Right hindlimb (tissue), 1 donor: ENCODE measurements at places on chromosomes 5 and 9.

- no peak for DNase-seq
These were observed 63.6 kb downstream of the CCDC192 start for GRCh38 chr5:127766676-127767335.

DNA sequence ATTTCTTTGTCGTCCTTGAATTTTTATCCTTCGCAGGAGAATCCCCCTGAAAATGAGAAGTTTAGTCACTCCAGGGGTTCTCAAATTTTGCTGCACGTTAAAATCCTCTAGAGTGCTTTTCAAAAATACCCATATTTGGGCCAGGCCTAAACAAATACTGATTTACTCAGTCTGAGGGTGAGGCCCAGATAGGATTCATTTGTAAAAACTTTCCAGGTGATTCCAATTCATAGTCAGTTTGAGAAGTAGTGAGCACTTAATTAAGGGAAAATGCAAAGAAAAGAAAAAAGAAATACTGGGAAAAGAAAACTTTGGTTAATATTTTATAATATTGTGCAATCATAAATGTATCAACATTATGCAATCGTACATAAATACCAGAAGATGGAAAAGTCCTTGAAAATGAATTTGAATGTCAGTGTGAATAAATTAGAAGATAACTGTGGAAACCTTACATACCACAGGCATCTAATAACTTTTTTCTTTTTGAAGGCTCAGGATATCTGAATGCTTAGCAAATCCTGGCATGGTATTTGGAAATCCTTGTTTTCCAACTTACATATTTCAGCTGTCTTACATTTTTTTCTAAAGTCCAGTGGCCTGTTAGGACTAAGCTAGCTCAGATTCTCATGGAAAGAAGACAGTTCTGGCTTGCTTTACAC lies 116.5 kb upstream of the DAPK1 start:
- DNase-seq, result no peak

GRCh38 chr5:157253547-157253946 lies 12.4 kb upstream of the CYFIP2 start:
- DNase-seq, result peak; percentile 41

GRCh38 chr9:108710424-108710823 lies 145.4 kb downstream of the ACTL7B start:
- no peak for DNase-seq

DNA sequence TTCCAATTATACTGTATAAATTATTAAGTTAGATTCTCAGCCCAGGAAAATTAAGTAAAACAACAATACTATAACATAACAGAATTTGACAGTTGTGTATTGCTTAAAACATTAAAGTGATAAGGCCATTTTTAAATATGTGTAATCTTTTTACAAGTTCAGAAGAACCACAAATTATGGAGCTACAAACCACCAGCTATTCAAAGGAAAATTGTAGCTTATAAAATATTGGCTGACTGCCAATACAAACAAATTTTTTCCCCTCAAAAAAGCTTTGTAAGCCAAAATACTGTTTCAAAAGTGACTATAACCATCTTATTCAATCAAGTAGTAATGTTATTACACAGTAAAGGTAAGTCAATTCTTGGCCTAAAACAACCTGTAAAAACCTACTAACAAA lies 21.9 kb downstream of the STRBP start:
- no peak for DNase-seq

DNA sequence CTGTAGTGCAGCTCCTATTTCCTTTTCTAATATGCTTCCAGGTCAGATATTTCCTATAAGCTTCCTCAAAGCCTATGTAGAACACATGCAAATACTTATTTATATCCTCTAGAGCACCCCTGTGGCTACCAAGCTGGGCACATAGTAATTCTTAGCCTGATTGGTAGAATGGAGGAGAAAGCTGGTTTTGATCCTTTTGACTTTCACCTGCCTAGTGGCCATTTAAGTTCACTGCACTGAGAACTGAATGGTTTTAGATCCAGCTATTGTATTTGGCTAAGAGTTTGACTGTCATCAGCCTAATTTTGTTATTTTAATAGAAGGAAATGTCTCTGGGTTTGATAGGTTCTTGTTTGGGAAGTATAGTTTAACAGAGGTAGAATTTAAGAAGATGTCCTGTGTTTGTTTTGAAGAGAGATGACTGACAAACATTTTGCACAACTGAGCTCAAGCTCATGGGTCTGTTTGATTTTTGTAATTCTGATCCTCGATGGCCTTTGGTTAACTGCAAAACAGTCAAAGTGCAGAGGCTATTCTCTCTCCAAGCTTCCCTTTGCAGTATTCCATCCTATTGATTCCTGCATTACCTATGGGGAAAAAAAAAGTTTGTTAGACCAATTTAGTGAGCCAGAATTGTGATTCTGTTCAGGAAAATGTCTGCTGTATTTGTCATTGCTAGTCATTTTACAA lies 85.4 kb downstream of the KCNN2 start:
- DNase-seq, result no peak

DNA sequence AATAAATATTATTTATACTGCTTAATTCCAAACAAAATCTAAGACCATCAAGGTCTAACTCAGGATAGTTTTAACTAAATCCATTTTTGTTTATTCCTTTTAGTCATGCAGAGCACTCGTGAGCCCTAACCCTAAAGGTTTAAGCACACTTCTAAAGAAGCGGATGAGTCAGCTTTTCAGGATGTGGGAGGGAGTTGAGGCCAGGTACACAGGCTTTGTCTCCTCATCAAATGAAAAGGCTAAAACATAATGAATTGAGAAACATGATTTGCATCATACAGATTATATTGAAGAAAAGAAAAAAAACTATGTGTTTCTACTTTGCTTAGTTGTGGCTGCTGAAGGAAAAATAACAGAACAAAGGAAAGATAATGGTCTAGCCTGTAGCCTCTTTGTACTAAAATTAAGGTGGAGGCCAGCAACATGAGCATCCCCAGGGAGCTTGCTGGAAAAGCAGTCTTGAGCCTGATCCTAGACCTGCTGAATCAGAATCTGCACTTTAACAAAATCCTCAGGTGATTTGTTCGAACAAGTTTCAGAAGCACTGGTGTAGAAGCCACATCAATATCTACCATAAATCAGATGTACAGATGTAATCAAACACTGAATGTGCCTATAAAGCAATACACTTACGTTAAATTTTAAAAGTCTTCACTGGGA lies 21.1 kb upstream of the ISCA1 start:
- DNase-seq, result no peak

DNA sequence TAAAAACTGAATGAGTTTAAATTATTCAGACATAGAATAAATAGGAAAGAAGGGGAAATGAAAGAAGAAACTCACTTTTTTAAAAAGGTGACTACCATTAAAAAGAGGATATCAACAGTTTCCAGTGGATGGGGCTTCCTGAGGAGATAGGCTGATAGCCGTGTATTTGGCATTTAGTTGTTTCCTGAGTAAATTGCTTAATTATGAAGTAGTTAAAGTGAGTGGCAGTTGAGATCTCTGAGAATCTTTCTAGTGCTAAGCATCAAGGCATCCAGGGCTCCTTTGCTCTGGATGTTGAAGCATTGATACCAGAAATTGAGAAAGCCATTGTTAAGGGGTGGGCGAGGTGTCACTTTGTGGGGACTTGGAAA lies 2.7 kb downstream of the TNFAIP8 start:
- no peak for DNase-seq
